CD8-positive, alpha-beta memory T cell (primary cell): ENCODE measurements at places on chromosomes 3 and 15. TPM values are rescaled to one million over a fixed set of nuclear protein-coding genes. Genes with fewer than 3 reads are reported as not detected.

DNA sequence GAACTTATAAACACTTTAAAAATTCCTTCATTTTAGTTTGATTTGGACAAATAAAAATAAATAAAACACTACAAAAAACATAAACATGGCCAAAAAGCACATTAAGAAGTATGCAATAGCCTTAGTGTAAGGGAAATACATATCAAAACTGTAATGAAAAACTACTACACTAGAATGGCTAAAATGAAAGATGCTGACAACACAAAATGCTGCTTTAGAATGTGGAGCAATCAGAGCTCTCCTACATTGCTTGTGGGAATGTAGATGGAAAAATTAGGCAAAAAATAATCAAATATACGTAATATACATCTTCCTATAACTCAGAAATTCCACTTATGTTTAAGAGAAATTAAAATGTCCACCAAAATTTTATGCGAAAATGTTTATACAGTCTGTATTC, 96.2 kb downstream of the ABI3BP start:
- no peak for DNase-seq

Gene GPR27
- 2.6 TPM for total RNA-seq

DNA sequence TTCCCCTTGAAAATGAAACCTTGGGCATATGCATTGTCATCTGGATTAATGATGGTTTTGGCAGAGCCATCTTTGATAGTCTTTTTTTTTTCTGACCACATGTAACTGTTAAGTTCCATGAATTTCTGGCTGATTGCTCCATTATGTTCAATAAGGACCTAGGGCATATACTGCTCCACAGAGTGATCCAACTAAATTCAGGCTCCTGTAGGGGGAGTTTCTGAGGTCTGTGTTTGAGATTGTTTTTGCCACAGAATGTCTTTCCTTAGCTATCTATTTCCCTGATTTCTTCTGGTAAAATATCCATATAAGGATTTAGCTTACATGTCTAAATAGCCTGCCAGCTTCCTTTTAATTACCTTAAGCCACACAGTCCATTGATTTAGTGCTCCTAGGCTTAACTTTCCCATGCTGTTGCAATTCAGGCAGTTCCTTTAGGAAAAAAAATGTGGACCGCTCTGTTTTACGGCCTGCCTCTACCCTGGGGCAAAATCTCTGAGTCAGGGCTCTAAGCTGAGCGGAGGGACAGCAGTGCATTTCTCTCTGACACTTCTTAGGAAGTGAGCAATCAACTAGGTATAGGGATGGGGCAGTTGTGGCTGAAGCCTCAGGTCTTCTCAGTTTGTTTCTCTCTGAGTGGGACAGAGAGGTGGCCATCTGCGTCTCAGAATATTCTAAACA, 796.2 kb downstream of the NR2F2 start:
- no peak for DNase-seq

DNA sequence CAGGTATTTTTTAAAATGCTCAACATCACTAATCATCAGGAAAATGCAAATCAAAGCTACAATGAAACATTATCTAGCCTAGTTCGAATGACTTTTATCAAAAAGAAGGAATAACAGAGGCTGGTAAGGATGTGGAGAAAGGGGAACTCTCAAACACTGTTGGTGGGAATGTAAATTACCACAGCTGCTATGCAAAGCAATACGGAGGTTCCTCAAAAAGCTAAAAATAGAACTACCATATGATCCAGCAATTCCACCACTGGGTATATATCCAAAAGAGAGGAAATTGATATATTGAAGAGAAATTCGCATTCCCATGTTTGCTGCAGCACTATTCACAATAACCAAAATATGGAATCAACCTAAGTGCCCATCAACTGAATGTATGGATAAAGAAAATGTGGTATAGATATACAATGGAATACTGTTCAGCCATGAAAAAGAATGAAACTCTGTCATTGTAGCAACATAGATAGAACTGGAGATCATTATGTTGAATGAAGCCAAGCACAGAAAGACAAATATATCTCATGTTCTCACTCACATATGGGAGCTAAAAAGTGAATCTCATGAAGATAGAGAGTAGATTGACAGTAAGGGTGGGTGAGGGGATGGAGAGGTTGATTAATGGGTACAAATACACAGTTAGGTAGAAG, 19.7 kb upstream of the CLN6 start:
- DNase-seq = no peak

DNA sequence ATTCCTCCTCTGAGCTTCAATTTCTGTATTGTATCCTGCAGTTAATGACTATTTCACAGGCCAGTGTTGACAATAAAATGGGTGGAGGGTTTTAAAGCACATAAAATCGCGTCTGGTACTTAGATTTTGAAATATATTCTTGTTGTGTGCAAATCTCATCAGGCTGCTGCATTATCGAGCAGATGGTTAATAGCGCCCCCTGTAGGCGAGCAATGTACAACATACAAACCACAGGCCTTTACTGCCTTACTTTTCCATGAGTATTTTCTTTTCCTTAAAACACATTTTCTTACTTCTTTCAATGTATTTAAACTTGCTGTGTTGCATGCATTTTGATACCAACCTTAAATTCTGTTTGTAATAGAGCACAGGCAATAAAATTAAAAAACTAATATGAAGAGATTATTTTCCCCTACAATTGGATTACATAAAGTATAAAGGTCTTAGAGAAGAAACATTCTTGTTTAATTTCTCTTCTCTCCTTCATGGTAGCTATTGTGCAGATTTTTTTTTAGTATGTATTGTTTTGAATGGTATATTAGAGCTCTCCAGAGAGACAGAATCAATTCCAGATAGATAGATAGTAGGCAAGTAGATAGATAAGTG, 608.4 kb downstream of the CADM2 start:
- DNase-seq = no peak

- no peak for DNase-seq
Measured at GRCh38 chr3:142976621-142977398, 13.3 kb upstream of the PAQR9 start.

Gene SAMD7
- not detected for total RNA-seq

DNA sequence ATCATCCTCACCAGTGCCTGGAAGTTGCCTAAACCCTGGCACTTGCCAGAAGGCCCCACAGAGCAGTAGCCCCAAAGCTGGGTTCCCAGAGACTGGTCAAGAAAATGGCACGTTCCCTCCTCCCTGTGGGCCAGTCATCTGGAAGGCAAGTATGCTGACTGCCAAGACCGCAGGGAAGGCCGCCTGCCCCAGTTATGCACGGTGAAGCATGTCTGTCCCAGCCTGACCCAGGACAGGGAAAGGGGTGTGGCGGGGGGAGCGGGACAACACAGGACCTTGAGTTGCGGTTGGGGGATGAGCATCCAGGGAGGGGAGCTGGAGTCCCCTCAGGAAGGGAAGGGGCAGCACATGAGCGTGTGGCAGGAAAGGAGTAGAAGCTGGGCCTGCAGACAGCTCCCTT, 33.0 kb downstream of the RBPMS2 start:
- DNase-seq = no peak

DNA sequence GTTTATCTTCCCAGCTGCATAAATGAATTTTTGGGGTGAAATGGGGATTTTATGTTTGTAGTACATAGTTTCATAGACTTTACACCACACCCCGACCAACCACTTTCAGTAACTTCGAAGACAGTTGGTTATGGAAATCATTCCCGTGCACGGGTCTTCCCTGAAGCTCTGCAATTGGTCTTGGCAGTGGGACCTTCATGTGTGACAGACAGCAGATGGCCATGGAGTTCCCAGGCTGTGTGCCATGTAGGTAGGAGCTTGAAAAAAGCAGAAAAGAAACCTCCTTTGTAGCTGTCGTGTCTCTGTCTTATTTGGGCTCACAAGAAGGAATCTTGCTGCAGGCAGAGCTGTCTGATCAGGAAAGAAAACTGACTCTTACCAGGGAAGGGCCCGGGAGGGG, 25.9 kb downstream of the EXOG start:
- no peak for DNase-seq

DNA sequence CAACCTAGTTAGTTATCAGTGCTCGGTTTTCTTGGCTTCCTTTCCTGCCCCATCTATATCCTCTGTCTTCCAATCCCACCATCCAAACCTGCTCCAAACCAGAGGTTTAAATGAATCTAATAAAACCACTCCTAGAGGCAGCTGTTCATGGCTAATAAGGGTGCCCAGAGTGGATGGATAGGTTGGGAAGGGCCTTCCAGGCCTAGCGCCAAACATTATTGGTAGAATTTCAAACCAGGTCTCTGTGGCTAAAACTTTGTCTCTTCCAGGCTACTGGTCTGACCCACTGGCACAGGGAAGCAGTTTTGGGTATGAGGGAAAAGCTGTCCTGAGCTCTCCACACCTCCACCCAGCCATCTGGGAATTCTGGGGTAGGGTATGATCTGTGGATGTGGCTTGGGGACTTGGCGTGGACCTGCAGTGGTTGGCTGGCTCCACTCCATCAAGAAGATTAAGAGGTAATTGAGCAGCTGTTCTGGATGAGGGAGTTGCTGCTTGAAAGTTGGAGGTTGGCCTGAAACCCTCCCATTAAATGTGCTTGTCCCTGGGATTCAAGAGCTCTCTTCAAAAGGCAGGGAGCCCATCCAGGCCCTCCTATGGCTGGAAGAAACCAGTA, 29.3 kb upstream of the INSYN1 start:
- no peak for DNase-seq

DNA sequence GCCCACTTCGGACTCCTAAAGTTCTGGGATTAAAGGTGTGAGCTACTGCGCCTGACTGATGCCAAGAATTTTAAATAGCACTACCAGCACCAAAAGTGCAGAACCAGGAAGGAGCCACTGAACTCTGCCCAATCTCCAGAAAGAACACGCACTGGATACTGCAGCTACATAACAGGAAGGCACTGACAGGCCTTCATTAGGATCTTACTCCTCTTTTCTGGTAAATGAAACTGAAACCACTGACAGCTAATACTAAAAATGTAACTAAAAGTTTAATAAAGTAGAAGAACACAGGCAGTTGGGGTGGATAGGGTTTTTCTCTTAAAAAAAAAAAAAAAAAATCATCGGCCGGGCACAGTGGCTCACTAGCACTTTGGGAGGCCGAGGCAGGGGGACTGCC, 74.1 kb upstream of the CHRM5 start:
- DNase-seq = no peak

DNA sequence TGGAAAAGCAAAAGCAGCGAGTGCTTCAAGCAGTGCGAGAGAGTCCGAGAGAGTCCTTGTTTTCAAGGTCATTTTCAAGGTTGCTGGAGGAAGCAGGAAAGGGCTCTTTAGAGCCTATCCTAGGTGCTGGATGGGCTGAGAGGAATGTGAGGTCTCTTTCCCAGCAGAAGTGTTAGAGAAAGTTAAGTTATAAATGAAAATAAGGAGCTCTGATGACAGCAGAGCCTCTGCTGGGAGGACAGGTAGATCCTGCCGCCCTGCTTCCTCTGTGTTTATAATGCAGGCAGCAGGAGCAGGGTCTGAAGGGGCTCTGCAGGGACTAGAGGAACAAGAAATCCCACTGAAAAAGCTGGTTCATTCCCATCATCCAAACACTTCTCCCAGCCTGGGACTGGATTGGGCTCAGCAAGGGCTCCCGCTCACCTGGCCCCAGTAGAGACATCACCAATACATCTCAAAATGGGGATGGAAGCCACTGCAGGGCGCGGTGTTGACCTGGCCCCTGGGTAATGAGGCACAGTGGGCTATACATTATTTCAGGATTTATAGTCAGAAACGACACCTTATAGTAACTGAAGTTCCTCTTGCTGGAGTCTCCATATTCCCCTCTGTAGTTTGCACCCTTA, 41.5 kb upstream of the RAB6B start:
- no peak for DNase-seq

DNA sequence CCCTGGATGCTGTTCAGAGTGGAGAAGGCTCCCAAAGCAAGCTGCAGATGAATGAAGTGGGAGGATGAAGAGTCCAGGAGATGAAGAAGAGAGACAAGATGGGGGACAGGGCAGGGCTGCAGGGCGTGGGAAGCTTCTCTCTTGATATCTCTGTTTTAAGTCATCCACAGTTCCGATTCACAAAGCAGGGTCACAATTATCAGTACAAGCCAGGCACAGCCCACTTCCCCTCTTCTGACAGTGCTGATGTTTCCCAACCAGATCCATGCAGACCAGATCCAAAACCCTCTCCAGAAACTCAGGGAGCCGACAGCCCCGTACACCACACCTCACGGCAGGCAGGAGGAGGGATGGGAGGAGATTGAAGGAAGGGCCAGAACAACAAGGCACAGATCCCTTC, 31.1 kb downstream of the NTRK3 start:
- peak; percentile 6 for DNase-seq

GRCh38 chr15:74907163-74907870, 666 bp upstream of the FAM219B start:
- DNase-seq = no peak

Gene EPHA3
- not detected for total RNA-seq

Gene DUOXA2
- total RNA-seq = not detected

Gene MYO5A
- 37.3 TPM for total RNA-seq

DNA sequence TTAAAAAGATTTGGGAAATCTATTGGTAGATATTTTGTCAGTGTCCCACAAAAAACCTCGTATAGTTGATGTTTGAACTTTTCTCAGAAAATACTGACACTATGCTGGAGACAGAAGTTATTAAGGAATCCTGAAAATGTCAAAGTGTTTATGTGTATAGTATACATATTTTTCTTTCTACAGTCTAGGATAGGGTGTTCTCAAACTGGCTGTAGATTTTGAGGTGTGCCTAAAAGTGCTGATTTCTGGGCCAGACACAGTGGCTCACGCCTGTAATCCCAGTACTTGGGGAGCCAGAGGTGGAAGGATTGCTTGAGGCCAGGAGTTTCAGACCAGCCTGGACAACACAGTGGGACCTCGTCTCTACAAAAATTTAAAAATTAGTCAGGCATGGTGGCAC, 322.0 kb downstream of the NLGN1 start:
- no peak for DNase-seq

DNA sequence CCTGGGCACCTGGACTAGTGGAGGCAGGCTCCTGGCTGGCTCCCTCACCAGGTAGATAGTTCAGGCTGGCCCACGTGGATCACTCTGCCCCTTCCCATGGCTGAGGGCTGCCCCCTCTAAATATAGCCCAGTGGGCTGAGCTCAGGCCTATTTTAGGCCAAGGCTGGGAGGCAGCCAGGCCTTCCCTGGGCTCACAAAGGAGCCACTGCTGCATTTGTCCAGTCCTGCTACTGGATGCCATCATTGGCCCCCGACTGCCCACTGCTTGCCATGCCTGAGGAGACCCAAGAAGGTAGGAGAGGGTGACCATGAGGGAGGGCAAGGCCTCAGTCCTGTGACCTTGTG, at the start of gene LSMEM2:
Gene LSMEM2 (plus strand): TSS at position 208 of the 345 bp plus-strand sequence. CDS start 27 bp downstream, at position 235.
- no peak for DNase-seq

GRCh38 chr3:50675179-50676030, 678 bp downstream of the DOCK3 start:
- peak; percentile 63 for DNase-seq

GRCh38 chr15:79219393-79220056, 63.0 kb upstream of the ANKRD34C start:
- no peak for DNase-seq

Gene IFT122
- total RNA-seq = 16.4 TPM

Gene A4GNT
- not detected for total RNA-seq

Gene BFSP2
- total RNA-seq = not detected

DNA sequence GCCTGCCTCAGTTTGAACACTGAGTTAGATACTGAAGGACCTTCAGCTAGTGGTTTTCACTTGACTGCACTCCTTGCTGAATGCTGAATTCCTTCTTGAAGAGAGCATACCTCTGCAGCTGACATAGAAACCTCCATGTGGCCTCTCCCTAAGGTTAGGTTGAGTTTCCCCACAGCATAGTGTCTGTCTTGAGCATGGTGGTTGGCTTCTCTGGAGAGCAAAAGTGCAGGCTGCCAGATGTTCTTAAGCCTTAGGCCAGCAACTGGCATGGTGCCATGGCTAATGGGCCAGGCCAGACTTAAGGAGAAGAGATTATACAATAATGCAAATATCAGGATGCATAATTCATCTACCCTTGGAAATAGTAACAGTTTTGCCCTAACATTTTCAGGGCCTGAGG, 545.6 kb upstream of the ZNF385D start:
- no peak for DNase-seq

GRCh38 chr3:4885316-4885715, 93.9 kb upstream of the BHLHE40 start:
- no peak for DNase-seq
